NCI-H2081 treated with DMSO at 0.1 percent for 48 hours (cell line): ENCODE measurements at places on chromosomes 4 and X.
A peak's percentile ranks its signal among the peaks of the same experiment; 100 is the strongest.

- no peak for DNase-seq
These were observed 1.6 kb downstream of the PCDH10 start for GRCh38 chr4:133150486-133151340.

GRCh38 chr4:147578593-147578992, 38.6 kb upstream of the TMEM184C start:
- DNase-seq, result no peak

DNA sequence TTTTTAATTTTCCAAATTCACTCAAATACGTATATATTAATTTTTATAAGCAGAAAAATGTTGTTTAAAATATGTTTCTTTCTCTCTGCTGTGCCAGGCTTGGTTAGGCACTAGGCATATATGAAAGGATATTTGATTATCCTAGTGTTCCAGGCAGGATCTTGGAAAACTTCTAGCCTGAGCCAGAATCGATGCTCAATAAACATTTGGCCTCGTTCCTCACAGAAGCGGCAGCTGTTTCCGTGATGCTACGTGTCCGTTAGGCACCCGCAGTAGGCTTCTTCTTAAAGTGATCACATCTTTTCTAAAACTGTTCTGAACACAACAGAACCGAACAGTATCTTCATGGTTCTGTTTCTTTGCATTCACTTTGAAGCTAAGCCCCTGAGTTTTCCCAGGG, 50.1 kb upstream of the CRMP1 start:
- DNase-seq, result no peak

DNA sequence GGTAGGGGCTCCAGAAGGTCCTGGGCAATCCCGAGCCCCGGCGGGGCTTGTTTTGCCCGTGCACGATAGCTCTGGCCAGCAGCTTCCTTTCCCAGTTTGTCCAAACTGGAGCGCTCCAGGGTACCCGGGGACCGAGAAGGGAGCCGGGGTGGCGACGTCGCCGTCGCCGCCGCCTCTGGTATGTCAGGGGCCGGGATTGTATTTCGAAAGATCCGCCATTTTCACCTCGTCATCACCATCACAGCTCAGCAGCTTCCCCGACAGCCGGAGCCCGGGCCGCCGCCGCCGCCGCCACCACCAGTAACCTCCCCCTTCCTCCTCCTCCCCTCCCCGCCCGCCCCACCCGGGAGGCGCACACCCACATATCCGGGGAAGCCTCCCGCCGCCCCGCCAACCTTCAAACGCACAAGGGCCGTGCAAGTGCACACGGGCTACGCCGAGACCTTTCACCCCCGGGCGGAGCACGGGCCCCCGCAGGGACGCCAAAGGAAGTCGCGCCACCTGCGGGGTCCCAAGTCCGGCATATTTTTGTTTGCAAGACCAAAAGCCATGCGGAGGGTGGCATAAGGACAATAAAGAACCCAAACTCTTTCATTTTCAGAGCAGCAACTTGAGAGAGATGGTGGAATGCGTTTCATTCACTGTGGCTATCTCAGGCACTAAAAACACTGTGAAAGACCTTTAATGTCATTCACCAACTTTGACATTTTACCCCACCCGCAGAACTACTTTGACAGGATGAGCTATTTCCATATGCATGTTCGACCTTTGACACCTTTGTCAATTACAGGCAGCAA, at the start of gene LIN54:
Gene LIN54, minus strand, starts transcription at position 302 of the 797 bp plus-strand sequence. CDS start 25,979 bp downstream, outside the sequence.
- DNase-seq, result no peak

DNA sequence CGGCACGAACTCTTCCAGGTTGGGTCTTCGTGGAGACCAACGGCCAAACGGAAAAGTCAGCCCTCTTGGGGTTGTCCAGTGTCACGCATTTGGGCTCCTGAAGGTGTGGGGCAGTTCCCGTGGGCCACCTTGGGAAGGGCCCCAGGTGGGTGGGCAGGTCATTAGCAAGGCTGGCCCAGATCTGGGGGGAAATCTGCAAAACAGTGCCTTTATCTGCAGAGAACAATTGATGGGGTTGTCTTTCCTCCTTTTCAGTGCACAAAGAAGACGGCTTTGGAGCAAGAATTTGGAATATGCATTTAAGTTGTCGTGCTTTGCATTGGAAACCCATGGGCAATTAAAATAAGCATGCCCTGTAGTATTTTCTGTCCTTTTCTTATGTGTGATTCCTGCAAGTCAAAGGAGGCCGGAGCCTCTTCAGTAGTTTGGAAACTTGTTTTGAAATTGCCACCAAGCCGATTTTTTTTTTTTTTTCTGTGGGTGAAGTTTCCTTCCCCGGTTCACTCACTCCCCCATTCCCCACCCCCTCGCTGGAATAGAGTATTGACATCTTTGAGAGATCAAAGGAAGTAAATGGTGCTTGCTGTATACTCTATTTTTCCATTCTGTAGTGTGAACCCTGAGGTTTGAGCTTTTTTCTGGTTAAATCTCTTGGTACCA, 9.8 kb downstream of the ZIC3 start:
- DNase-seq, result no peak

DNA sequence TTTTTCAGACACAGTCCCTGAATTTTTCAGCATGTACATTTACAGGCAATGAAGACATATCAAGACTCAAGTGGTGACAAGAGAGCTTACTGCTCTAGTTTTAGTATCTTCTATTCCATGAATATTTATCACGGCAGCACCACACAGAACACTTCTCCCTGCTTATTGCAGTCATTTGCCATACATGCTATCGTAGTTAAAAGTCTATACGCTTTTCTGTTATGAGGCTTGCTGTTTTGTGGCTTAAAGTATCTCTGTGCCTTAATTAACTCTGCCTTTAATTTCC, 65.4 kb upstream of the GK2 start:
- no peak for DNase-seq

GRCh38 chr4:118834070-118834469, 1.9 kb downstream of the SEC24D start:
- DNase-seq, result no peak

GRCh38 chr4:89338206-89338605, 30.6 kb upstream of the GPRIN3 start:
- DNase-seq, result no peak

DNA sequence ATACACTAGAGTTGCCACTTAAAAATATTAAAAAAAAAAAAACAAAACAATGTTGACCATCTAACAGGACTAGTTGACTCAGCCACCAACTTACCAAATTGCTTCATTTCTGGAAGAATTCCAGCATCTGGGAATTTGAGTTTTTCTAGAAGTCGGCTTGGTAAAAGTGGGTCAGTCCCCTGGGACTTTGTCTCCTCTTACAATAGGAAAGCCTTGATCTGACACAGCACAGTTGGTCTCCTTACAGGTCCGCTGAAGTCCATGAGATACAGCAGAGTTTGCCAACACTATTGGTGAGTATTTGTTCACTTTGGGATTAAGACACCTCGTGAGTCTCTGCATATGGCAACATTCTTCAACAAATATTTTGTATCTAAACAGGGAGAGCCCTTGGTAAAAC, 18.2 kb upstream of the DDIT4L start:
- no peak for DNase-seq

DNA sequence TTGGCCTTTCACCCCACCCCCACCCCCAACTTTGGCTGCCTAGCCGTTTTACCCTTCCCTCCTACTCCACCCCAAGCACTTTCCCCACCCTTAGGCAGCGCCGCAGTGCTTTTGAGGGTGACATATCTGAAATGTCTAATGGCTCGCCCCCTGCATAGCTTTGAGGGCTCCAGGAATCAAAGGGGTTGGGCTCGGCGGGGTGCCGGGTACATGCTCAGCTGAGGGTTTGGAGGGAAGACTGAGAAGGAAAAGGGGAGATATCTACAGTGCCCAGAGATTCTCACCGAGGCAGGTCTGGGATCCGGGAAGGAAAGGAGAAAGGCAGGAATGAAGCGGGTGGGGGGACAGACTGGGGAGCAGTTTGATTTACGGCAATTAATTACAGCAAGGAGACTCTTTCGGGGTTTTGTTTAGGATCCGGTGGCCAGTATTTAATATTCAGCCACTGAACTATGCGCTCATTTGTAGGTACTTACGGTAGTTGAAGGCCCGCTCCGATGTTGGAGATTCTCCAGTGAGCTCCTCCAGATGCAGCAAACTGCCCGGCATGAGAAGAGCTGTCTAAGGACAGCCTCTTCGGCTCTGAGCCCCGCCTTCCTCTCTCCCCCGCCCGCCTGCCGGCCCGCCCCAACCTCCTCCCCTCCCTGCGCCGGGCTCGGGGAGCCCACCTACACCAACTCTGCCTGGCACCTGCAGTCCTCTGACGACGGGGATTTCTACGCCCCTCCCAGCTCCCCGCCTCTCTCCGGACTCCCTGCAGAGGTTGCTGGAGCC, at the start of gene IGSF1:
Gene IGSF1, minus strand, starts transcription at position 569 of the 774 bp plus-strand sequence. CDS start 2,632 bp downstream, outside the sequence.
- no peak for DNase-seq

DNA sequence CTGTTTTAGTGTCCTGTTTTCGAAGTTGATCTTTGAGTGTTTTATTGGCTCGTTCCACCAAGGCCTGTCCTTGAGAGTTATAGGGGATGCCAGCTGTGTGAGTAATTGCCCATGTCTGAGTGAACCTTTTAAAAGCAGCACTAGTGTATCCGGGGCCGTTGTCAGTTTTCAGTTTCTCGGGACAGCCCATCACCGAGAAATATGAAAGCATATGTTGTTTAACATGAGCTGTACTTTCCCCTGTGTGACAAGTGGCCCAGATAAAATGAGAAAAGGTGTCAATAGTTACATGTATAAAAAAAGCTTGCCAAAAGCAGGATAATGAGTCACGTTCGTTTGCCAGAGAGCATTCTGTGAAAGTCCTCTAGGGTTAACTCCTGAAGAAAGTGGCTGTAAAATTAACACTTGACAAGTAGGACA, 48.6 kb upstream of the RASSF6 start:
- DNase-seq, result no peak

DNA sequence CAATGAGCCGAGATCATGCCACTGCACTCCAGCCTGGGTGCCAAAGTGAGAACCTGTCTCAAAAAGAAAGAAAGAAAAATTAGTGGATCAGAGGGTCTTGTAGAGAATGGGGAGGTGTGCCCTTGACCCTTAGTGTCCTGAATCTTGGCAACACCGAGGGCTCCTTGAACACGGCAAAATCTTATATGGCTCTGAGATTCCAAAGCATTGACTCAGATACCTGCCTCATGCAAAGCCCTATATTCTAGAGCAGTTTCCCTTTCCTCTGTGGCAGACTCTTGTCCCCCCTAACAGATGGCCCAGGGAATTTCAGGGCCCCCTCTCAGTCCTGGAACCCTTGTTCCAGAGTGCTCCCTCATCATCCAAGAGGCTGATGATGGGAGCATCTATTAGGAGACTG, 6.8 kb downstream of the CLDN2 start:
- DNase-seq, result no peak

GRCh38 chrX:22594766-22595165, 322.1 kb downstream of the CBLL2 start:
- no peak for DNase-seq

GRCh38 chrX:70117738-70118137, 15.5 kb upstream of the IGBP1 start:
- DNase-seq, result no peak

DNA sequence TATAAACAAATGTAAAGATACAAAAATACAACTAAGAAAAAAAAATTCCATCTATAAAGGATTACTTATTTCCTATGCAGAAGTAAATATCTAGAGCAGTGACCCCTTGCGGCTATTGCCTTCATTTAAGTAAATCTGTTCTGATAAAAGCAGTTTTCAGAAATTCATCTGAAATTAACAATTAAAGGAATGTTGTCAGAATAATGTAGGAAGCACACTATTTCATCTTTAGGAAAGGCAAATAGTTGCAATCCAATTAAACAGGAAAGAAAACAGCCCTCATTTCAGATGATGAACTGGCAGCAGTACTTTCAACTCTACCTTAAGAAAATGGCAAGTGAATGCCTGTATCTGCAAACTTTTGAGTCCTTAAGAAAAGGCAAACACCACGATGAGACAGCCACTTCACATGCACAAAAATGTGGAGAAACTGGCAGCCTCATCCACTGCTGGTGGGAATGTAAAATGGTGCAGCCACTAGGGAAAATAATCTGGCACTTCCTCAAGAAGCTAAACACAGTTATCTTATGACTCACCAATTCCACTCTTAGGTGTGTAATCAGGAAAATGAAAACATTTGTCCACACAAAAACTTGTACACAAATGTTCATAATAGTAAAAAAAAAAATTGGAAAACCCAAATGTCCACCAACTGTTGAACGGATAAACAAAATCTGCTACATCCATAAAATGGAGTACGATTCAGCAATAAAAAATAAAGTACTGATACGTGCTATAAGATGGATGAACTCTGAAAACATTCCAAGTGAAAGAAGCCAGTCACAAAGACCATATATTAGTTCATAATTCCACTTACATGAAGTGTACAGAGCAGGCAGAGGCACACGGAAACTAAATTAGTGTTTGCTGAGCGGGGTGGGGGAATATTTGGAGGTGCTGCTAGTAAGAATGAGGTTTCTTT, 2.0 kb upstream of the THAP9 start:
- DNase-seq, result no peak

GRCh38 chr4:70721747-70722146, at the start of gene RUFY3:
RUFY3 (plus strand) TSS chr4:70721964; CDS start chr4:70722574, 610 bp downstream.
- peak; percentile 74 for DNase-seq

- no peak for DNase-seq
These were observed 382.5 kb upstream of the ATOH1 start for GRCh38 chr4:93446038-93446437.

- peak; percentile 23 for DNase-seq
These were observed 31.6 kb downstream of the MTHFD2L start for GRCh38 chr4:74189331-74190043.

DNA sequence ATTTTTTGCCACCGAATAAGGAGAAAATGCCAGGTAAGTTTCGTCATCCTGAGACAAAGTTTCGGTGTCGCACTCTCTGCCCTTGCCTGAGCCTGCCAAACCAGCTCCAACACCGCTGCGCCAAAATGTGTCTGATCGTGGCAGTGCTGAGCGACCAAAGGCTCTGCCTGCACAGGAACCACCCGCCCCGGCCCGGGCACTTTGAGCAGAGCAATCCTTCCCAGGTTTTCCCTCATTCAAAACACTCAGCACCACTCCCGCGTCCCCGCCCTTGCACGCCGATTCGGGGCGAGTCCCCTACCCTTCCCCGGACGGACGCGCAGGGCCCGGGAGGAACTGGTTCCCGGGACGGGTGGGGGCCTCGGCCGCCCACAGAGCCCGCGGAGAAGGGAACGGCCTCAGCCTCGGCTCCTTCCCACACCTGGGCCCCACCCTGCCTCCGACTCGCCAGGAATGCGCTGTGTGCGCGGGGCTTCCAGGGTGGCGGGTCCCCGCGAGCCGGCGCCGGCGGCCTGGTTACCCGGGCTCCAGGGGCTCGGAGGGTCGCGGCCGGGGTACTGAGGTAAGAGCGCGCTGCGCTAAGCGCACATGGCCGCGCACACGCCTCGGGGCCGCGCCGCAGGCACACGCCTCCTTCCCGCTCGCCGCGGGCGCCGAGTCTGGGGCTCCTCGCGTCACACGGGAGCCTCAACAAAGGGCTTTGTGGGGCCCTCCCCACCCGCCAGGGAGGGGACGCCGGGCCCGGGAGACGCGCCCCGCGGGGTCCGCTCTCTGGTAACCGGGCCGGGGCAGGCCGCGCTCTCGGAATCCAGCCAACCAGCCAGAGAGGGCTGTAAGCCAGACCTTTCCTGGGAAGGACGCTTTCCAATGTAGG, at the start of gene C4orf36:
Gene C4orf36, minus strand, starts transcription at position 661 of the 874 bp plus-strand sequence. CDS start 902 bp downstream, outside the sequence.
- DNase-seq, result peak; percentile 13

- DNase-seq, result no peak
These were observed 39.8 kb downstream of the SPCS3 start for GRCh38 chr4:176359590-176359989.

- DNase-seq, result no peak
These were observed 393.6 kb downstream of the PDGFC start for GRCh38 chr4:156578005-156578404.
